ENCODE measurements at places on chromosomes 3 and 15.

DNA sequence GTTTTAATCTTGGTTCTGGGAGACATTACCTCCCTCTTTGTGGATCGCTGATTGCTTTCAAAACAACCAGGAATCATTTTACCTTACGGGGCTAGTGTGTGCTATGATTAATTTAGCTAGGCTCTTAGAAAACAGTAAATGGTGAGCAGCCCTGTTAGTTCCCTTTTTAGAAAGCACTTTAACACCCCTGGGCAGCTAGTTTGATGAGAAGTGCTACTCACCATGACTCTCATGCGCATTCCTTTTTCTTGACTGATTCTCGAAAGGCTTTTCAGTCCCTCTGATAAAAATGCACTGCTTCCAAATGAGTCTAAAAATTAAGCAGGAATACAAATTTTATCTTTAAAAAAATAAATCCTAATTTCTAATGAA, 75.3 kb upstream of the LEKR1 start:
- DNase-seq = no peak

- DNase-seq = no peak
Observed at GRCh38 chr3:190041333-190042041, 79.2 kb downstream of the P3H2 start.

- no peak for DNase-seq
Observed at GRCh38 chr15:66931768-66932633, 133.4 kb upstream of the SMAD3 start.

DNA sequence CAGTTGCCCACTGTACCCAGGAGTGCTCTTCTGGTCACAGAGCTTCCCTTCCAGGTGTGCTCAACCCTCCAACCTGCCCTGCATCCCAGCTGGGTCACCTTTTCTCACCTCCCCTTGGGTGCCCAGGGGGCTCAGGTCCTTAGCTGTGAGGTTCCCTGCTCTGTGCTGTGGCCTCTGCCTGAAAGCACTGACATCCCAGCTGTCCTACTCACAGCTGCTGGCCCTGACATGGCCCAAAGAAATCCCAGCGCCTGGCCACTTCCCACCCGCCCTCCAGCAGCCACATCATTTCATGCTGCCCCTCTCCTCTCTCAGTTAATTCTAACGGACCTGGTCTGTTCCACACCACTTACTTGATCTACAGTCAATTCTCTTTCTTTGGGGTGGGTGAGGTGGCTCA, 79.9 kb downstream of the ISG20 start:
- DNase-seq = no peak

GRCh38 chr3:25259871-25260270, 168.2 kb upstream of the RARB start:
- DNase-seq = no peak

DNA sequence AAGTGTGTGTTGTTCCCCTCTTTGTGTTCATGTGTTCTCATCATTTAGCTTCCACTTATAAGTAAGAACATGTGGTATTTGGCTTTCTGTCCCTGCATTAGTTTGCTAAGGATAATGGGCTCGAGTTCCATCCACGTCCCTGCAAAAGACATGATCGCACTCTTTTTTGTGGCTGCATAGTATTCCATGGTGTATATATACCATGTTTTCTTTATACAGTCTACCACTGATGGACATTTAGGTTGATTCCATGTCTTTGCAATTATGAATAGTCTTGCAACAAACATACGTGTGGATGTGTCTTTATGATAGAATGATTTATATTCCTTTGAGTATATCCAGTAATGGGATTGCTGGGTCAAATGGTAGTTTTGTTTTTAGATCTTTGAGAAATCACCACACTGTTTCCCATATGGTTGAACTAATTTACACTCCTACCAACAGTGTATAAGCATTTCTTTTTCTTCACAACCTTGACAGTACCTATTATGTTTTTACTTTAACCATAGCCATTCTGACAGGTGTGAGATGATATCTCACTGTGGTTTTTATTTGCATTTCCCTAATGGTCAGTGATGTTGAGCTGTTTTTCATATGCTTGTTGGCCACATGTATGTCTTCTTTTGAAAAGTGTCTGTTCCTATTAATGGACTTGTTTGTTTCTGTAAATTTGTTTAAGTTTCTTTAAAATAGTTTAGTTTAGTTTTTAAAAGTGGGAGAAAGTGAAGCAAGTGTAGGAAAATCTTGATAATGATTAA, 21.9 kb upstream of the SLC30A4 start:
- no peak for DNase-seq

DNA sequence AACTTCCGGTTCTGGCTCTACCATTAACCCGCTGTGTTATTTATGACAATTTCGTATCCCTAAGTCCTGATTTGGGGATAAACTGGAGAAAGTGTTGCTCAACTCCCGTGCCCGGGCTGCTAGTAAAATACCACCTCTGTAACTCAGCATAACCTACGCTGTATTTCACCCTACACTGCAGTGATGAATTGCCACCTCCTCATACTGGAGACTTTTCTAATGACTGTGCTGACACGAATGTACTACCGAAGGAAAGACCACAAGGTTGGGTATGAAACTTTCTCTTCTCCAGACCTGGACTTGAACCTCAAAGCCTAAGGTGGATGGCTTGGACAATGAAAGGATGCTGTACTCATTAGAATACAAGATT, 16.5 kb downstream of the SLC51A start:
- DNase-seq = no peak

GRCh38 chr3:52253314-52254304, 8.1 kb downstream of the PPM1M start:
- no peak for DNase-seq

All from NCI-H774 (cell line).